ENCODE measurements at places on chromosomes 5 and 9. TPM values are rescaled to one million over a fixed set of nuclear protein-coding genes. Genes with fewer than 3 reads are reported as not detected.

The TAF11L5 gene
- total RNA-seq = not detected

The IL31RA gene
- total RNA-seq = not detected

The INSL4 gene
- total RNA-seq = not detected

The FOXD4L5 gene
- total RNA-seq = not detected

The BTNL3 gene
- not detected for total RNA-seq

The UBAC1 gene
- 95.7 TPM for total RNA-seq

The NOL6 gene
- total RNA-seq = 58.4 TPM

GRCh38 chr9:35841645-35841900 is 12.5 kb downstream of the TMEM8B start:
- DNase-seq = no peak

DNA sequence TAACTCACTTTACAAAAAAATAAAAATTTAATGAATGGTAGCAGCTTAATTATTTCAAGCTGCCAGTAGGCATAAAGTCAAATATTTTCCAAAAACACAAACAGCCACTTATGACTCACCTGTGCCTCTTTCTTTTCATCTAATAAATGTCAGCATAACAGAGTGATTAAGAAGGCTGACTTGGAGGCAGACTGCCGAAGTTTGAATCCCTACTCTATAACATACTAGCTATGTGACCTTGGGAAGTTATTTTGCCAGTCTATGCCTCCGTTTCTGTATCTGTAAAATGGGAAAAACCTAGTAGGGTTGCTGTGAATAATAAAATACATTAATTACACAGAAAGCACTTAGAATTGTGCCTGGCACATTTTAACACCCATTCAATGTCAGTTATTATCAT is 33.8 kb downstream of the FANCC start:
- DNase-seq = no peak

- no peak for DNase-seq
Measured at GRCh38 chr9:6838158-6838557, 80.4 kb downstream of the KDM4C start.

DNA sequence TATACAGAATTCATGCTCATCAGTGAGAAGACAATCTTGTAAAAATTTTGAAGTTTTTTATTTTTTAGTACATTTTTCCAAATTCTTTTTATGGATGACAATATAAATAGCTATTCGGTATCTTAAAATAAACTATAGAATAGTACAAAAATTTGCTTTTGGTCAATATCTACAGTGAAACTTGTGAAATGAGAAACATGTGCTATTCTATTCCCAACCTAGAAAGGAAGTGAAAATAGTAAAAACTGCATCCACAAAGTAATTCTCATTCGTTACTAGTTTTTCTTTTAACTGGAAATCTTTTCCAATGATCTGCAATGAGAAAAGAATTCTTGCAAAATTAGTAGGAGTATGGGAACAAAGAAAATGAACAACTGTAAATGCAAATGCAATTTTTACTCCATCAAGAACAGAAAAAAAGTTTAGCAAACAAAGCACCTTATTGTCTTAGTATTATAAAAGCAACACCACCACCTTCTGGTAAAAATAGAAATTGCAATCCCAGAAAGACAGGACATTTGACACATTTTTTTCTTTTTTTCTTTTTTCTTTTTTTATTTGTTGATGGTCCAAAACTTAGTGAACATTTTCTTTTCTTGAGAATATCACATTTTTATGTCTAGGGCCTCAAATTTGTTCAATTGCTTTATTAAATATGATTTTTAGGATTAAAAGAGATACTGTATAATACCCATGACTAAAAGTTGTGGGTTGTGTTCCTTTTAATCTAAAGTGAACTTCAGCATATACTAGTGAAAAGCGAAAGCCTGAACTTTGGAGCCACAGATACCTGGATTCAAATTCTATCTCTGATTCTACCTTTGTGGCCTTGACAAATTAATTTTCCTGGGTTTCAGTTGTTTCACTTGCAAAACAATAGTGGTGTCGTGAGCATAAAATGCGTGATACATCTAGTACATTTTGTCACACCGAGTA is 72.3 kb downstream of the SLCO4C1 start:
- DNase-seq = peak; percentile 80

DNA sequence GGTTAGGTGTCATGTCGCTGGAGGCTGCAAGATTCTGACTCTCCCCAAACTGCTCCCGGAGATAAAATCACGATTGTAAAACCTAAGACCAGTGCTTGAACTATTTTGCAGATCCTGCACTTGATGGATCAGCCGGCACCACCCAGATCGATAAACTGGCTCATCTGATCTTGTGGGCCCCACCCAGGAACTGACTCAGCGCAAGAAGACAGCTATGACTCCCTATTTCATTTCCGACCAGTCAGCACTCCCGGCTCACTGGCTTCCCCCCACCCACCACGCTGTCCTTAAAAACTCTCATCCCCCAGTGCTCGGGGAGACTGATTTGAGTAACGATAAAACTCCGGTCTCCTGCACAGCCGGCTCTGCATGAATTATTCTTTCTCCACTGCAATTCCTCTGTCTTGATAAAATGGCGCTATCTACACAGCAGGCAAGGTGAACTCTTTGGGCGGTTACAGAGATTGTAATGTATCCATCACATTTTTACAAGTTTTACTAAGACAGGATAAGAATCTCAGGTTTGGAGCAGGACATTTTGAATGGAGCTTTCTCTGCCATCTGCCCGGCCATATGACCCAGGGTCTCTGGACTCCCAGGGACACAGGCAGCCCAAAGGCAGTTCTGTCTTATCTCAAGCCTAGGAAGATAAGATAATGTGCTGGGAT is 10.6 kb upstream of the PPP1R26 start:
- no peak for DNase-seq

DNA sequence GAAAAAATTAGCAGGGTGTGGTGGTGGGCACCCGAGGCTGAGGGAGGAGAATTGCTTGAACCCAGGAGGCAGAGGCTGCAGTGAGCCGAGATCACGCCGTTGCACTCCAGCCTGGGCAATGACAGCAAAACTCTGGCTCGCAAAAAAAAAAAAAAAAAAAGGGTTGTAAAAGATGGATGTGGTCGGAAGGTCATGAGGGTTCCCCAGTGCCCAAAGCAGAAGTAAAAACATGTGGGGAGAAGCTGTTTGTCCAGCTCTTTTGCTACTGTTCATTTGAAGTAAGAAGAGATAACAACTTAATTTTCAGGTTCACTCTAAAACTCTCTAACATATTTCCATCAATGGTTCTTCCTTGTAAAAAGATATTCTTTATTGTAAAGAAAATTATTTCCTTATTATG is 57.1 kb upstream of the GOLPH3 start:
- no peak for DNase-seq

DNA sequence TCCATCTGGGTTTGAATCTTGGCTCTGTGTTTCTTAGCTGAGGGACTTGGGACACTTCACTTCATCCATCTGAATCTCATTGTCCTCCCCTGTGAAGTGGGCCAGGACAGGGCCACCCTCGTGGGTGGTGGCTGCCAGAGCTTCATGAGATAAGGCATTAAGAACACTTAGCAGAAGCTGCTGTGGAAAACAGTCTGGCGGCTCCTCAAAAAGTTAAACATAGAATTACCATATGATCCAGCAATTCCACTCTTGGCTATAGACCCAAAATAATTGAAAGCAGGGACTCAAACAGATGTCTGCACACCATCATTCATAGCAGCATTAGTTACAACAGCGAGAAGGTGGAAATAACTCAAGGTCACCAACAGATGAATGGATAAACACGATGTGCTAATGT is 42.4 kb upstream of the GGTA1 start:
- DNase-seq = no peak

GRCh38 chr5:124806373-124807077 is 60.1 kb upstream of the ZNF608 start:
- DNase-seq = peak; percentile 39

DNA sequence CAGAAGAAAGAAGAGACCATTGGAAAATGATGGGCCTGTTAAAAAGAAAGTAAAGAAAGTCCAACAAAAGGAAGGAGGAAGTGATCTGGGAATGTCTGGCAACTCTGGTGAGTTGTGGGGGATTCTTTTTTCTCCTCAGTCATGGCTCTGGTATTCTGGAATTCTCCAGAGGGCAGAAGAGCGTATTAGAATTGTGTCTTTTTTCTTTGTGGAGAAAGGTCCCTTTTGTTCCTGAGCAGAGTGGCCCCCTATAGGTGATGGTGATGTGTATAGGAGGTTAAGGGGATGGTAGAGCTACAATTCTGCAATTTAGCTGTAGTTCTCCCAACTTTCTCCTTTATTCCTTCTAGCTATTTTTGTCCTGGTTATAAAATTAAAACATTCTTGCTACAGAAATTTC is 1.6 kb upstream of the DHFR start:
- DNase-seq = peak; percentile 33

DNA sequence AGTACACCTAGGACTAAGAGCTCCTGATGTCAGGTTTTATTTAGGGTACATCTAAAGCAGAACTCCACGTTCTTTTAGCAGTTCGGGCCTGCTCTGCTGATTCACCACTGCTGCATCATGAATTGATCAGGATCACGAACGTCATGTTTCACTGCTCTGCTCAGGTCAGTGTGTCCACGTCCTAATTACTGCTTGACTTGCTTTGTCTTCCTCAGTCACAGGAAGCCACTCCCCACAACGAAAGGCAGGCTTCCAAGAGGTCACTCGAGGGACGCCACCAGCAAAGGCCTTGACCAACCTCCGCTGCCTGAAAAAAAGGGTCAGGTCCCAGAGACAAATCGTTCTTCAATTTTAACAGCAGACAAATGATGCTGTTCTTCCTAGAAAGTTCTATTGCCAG is 40.3 kb downstream of the CTNND2 start:
- DNase-seq = no peak

DNA sequence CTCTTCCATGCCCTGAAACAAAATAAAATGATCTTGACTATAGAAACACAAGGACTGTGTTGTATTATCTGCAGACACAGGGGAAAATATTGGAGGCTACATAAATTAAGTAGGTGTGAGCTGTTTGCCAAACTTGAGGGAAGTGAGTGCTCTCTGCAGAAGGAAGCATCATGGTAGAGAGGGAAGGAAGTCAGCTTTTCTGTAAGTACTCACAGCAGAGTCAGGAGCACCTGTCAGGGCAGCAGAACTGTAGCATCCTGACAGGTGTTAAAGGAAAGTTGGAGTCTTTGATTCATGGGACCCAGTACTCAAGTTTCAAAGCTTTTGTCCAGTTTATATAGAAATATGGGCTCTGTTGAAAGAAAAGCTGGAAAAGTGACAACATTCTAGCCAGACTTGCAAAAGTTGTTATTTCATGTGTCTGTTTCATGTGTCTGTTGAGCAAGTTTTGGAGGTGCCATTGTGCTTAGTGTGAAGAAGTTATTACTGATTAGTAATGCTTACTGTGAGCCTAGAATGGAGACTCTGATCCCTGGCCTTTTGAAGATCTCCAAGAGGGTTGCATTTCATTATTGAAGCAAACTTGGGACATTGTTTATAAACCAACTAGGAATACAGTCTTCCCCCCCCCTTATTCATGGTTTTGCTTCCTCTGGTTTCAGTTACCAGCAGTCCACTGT is 194.7 kb downstream of the SPATA31D1 start:
- no peak for DNase-seq

DNA sequence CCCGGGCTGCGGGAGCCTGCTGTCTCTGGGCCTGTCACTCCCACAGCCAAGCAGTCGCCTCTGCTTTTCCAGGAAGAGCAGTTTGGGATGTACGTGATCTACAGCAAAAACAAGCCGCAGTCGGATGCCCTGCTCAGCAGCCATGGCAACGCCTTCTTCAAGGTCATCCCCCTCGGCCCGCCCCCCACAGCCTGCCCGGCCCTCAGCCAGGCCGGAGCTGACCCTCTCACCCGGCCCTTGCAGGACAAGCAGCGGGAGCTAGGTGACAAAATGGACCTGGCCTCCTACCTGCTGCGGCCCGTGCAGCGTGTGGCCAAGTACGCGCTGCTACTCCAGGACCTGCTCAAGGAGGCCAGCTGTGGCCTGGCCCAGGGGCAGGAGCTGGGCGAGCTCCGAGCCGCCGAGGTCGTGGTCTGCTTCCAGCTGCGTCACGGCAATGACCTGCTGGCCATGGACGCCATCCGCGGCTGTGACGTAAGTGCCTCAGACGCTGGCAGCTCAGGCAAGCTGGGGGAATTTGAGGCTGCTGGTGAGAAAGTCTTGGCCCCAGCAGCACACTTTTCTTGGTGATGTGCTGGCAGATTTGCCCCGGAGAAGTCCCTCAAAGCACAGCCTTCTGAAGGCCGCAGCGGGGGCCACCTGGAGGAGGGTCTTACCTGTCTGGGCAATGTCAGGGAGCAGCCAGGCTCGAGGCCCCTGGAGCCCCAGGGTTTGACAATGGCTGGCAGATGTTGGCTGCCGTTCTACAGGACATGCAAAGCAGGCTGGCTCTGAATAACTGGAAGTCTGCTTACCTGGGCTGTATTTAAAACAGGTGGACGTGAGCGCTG is 20.1 kb upstream of the LRRC14B start:
- DNase-seq = no peak

DNA sequence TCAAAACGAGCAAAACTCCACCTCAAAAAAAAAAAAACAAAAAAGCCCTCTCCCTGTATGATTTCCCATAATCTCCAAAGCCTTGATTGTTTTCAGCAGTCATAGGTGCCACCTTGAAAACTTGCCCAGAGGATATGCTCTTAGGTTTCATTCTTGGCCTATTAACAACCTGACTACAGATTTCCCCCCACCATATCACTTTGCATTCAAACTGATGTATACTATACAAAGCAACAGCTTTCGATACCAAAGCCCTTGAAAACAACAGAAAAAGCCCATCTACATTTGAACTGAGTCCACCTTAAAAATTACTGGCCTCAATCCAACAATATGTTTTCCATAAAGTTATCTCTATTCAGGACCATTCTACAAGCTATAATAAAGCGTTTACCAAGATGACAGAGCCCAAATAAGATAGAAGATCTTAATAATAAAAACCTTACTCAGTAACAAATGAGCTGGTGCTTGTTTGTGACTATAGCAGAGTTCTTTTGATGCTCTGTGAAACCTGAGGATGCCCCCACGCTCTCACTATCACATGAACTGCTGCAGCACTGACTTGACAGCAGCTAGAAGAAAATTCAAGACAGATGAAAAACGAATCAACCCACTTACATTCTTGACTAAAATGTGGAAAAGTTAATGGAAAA is 44.4 kb downstream of the FNBP1 start:
- no peak for DNase-seq

DNA sequence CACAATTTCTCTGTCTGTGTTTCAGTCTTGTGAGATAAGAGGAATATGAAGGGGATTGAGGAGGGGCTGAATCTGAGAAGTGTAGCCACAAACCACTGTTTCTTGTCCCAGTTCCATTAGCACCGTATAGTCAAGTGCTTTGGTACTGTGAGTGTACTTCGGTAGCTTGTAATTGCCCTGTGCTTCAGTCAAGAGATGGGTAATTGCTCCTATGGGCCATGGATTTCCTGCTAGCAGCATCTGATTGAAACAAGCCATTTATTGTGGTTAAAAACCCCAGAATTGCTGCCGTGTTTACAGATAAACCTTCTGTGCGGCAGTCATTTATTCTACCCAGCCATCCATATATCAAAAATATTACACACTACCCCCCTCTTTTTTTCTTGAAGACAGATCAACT is 98.6 kb downstream of the MAT2B start:
- no peak for DNase-seq

All from GM23338 (cell line).